NCI-H446 (cell line): ENCODE measurements at places on chromosomes 16 and 17.

DNA sequence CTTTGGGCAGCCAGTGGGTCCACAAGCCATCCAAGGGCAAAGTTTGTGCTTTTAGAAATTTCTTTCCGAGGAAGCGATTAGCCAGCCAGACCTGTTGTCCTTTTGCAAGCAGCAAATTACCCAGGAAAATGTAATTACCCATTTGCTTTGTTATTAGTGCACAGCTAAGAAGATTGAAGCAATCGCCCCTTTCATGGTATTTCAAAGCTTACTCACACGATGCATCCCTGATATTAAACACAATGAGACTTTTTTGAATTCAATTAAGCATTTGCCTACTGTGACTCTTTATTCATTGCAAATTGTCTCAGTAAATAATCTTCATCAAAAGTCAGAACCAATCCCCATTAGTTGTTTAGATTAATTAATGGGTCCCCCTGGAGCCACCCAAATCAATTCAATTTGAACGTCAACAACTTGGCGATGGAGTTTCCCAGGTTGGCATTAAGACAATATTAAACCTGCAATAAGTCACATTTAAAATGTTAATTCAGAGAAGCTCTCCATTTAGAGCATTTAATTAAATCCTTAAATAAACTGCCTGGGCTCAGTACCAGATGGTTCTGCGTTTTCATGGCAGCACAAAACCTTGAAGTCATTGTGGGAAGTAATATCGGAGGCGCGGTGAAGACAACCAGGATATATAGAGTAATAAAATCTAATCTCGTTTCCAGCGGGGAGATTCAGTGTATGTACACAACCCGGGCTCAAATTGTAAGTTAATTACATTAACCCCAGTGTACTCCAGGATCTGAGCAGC is 366.2 kb upstream of the TNRC6C start:
- no peak for DNase-seq

DNA sequence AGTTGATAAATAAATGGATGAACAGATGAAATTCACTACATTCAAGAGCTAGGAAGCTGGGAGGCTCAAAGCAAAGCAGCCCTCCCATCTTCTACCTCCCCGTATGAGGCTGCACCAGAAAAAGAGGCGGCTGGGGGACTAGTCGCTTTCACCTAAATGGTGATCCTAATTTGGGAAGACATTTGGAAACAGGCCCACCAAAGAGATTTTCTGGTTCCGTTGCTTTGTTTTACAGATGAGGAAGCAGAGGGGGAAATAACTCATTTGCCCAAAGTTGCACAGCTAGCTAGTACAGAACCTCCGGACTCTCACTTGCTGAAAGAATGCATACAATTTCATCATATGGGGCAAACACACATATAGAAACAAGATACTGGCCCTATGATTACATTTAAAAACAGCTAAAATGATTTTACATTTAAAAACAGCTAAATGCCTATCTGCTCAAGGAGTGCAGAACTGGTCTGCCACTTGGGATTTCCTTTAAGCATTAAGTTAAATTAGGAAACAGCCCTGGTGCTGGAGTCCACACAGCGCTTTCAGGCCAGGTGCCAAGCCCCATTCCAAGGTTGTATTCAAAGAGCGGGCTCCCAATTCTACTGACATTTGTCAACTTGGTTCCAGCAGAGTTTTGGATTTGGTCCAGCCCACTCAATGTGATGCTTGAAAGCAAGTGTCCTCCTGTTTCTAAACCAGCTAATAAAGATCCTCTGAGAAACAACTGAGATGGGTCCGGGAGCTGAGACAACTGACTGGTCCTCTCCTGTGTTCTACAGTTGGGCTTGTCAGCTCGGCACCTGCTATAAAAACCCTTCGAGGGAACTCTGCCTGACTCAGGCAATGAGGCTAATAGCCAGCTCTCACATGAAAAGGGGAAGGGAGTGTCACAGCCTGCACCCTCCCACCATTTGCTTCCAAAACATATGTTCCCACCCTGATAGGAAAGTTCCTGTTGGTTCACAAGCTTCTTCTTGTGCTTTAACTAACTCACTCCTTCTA is 11.7 kb downstream of the ERN1 start:
- DNase-seq, result peak; percentile 80

- no peak for DNase-seq
Measured at GRCh38 chr17:48618256-48618896, 3.3 kb upstream of the HOXB8 start.

DNA sequence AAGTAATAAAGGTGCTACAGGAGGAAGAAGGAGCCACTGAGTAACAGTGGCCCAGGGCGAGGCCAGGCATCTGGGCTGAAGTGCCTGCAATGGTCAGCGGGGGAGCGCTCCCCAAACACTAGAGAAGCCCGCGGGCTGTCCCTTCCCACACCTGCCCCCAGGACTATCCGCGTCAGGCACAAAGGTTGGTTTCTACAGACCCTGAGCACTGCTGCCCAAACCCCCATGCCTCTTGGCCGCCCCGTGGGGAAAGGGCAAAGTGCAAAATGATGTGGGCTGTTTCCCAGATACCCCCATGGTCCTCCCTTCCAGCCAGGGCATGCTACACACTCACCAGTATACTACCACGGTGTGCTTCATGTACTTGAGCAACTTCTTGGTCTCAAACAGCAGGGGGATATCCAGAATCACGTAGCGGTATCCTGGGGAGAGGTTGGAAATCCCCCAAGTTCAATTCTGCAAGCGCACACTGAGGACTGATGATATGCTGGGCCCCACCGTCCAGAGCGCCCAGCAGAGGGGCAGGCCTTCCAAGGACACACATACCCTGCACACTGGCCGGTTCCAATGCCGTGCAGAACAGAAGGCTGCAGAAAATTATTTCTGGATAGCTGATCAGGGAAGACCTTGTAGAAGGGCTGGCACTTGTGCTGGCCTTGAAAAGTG is 21.5 kb downstream of the DCAKD start:
- no peak for DNase-seq

GRCh38 chr17:2266865-2267228 is 36.7 kb downstream of the SMG6 start:
- no peak for DNase-seq

- no peak for DNase-seq
Measured at GRCh38 chr17:47297661-47298400, 25.9 kb upstream of the EFCAB13 start.

DNA sequence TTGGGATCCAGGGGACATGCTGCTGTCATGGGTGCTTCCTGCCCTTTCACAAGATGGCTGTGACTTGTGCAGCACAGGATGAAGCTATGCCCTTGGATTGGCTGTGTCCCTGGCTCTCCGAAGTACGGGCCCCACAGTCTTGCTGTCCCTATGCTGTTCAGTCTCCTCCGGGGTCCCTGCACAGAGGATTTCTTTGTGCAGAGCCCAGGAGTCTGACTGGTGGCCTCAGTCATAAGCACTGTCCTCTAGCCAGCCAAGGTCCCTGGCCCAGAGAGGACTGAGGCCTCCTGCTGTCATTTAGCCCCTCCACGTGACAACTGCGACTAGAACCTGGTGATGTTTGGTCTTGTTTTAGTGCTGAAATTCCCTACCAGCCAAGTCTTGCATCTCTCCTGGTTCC is 42.4 kb upstream of the CRISPLD2 start:
- no peak for DNase-seq

DNA sequence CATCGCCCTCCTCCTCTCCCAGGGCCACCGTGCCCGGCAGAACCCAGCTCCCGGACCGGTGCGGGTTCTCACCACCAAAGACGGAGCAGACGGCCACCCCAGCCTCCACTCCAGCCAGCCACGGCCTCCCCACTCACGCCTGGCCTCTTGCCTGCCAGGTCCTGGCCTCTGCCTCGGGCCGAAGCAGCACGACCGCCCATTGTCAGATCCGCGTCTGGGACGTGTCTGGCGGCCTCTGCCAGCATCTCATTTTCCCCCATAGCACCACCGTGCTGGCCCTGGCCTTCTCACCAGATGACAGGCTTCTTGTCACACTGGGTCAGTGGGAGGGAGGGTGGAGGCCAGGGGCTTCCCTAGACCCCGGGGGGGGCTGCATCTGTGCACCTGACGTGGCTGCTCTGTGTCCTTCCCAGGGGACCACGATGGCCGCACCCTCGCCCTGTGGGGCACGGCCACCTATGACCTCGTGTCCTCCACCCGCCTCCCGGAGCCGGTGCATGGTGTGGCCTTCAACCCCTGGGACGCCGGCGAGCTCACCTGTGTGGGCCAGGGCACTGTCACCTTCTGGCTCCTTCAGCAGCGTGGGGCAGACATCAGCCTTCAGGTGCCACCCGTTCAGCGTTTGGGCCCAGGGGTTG is 6.6 kb upstream of the RHOT2 start:
- no peak for DNase-seq

GRCh38 chr16:23624092-23624491 is 17.0 kb downstream of the PALB2 start:
- DNase-seq, result no peak

- no peak for DNase-seq
Measured at GRCh38 chr16:63617047-63617989, 1504.5 kb downstream of the CDH11 start.

GRCh38 chr16:83911290-83911689 is 12.4 kb downstream of the MLYCD start:
- DNase-seq, result no peak

- DNase-seq, result no peak
Measured at GRCh38 chr16:56532714-56533113, 12.9 kb upstream of the BBS2 start.

- no peak for DNase-seq
Measured at GRCh38 chr16:48864055-48864454, 254.1 kb upstream of the N4BP1 start.

- DNase-seq, result no peak
Measured at GRCh38 chr16:13262270-13263090, 361.1 kb downstream of the SHISA9 start.

DNA sequence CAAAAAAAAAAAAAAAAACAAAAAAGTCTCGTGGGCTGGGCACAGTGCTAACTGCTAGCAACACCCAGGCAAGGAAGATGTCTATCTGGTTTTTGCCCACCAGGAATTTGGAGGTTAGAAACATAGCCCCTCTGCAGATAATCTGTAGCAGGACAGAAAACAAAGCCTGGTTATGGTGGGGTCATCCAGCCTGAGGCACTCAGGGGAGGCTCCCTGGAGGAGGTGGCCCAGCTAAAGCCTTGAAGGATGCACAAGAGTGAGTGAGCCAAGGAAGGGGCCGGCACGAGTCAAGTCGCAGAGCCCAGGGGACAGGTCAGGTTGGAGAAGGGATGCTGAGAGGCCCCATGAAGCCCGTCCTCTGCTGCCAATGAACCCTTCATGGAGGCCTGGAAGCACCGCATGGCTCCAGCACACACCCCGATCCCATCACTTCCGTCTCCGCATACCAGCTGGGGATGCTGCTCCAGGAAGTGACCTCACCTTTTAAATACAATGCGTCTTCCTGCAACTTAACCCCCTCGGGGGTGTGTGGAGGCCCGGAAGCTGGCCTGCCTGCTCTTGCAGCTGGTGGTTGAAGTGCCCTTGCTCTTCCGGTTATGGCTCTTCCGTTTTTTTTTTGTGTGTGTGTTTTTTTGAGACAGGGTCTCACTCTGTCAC is 86.5 kb downstream of the ENGASE start:
- DNase-seq, result no peak

DNA sequence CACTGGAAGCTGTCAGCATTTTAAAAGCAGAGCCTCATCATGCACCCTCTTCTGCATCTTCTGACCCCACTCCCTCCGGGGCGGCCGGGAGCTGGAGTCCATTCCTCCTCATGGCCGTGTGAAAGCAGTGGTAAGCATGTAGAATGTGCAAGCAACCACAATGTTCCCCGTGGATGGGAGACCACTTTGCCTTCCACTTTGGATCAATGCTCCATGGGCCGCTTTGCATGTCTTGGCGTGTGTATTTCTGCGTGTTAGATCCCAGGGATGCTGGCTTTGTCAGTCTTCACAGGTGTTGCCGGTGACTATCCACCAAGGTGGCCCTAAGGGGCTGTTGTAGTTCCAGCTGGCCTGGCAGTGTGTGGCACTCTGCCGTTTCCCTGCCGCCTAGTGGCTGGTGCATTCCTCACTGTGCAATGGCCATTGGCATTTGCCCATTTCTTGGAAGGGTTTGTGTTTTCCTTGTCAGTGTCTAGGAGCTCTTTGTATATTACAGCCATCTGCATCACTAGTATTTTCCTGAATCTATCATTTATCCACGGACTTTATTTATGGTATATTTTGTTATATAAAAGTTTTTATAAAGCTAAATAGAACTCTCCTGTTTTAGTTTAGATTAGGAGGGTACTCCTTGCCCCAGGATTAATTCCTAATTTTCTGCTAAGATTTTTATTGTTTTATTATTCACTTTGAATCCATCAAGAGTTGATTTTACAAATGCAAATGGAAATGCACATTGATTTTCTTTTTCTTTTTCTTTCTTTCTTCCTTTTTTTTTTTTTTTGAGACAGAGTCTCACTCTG is 5.8 kb upstream of the ALDH3A1 start:
- peak; percentile 55 for DNase-seq

DNA sequence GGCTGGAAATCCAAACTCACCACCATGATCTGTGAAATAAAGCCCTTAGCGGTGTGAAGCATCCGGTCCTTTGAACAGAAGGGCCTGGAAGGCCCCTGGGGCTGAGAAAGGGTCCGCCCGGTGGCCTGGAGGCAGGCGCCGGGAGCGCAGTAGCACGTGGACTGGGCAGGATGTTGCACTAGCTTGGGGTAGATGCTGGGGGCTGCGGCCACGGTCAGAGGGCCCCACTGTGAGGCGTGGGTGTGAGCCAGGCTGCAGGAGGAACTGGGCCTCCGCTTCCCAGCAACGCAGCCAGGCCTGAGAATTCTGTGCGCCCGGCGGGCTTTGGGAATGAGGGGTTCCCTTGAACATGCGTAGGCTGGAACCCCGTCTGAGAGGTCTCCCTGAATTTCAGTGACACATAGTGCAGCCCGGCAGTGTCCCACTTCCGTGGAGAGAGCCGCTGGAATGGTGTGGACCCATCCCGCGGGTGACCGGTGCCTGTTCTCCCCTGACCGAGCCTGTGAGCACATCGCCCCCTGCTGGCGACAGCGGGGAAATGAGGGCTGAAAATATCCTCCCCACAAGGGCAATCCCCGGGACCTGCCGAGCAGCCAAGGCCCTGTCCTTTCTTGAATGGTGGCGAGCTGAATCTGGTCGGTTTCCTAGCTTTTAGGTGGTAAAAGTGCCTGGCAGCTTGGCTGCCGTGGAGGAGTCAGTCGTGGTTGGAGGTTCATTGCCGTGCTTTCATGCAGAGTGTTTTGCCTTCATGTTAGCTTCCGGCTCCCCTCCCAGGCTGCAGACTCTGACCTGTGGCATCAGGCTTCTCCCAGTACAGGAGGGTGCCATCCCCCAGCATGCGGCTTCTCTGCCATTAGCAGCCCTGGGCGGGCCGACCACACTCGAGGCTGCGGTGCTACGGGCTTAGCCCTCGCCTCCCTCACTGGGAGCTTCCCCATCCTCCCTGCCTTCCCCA is 43.8 kb downstream of the DNAJA2 start:
- no peak for DNase-seq

DNA sequence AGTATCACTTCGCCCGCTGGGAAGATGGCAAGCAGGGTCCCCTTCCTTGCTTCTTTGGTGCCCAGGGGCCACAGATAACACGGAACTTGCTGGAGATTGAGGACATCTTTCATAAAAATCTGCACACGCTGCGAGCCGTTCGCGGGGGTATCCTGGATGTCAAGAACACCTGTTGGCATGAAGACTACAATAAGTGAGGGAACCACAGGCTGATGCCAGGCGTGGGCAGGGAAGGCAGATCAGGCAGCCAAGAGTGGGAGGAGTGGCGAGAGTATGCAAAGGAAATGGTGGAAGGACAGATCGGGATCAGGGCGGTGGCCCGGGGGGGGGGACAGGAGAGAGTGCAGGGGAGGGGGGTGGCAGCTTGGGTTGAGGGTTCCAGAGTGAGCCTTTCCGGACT is 22.2 kb downstream of the DNAH2 start:
- no peak for DNase-seq
